ENCODE measurements at places on chromosomes 1 and 21.

- no peak for DNase-seq
Observed at GRCh38 chr1:59237900-59238299, 59.0 kb upstream of the FGGY start.

DNA sequence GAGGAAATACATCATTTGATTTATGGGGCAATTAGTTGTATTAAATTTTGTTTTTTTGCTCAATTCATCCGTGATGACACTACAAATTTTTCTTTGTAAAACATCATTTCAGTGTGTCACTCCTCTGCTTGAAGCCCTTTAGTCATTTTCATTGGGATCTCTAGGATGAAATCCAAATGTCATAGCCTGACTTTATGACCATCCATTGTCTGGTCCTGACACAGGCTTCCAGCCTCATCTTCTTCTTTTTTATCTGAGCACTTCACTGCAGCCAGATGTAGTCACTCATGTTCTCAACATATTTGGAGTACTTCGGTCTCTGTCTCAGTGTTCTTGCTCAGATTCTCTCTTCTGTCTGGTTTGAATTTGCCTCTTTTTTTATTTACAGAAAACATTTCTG lies 173.1 kb downstream of the HMCN1 start:
- no peak for DNase-seq

DNA sequence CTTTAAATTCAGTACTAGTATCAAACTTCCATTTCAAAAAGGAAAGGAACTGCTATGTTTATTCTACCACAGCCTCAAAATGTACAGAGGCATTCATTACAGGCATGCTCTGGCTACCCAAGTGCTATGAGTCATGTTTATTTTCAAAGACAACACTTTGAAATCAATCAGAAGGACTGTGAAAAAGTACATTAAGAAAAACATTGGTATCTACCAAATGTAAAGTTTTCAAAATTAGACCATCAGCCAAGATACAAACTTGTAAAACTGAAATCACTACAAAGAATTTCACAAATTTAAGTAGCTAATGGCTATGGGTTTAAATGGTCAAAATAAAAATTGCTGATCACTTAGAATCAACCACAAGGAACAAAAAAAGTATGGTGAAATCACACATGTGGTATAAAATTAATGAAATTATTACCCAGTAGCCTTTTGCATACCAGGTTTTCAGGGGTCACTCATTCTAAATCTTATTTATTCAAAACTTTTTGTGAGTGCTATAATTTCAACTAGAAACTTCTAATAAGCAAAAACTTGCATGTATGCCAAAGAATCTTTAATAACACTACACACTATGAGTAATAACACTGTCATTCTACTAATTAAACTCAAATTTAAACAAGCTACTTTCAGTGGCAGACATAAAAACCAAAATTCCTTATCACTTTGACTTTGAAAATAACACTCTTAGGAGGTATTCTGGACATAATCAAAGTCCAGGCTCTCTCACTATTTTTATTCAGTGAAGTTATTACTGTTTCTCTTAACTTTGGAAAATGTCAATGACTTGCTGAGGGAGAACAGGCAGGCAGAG lies 49.2 kb downstream of the ENAH start:
- no peak for DNase-seq

DNA sequence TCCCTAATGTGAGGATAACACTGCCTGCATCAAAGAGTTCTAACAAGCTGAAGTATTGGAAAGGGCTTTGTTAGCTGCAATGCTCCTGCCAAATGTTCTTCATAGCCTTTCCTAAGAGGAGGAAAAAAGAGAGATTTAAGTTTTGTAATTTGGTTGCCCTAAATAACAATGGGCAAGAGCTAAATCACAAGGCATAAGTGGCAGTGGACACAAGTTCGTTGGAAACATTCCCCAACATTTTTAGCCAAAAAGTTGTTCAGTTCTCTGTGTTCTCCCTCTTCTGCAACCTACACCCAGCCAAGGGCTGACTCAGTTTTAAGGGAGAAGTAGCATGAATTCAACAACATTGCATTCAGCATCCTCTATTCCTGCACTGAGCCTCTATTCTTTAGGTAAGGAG lies 2.6 kb upstream of the UQCRHL start:
- no peak for DNase-seq

- no peak for DNase-seq
Observed at GRCh38 chr21:34185026-34185750, 111.8 kb downstream of the MRPS6 start.

GRCh38 chr1:160646711-160647328 lies at the start of gene SLAMF1:
Gene SLAMF1, minus strand, starts transcription at chr1:160647044. Its CDS starts 99 bp downstream, at chr1:160646945.
- peak; percentile 70 for DNase-seq
